ENCODE measurements at places on chromosomes 3 and 15.

DNA sequence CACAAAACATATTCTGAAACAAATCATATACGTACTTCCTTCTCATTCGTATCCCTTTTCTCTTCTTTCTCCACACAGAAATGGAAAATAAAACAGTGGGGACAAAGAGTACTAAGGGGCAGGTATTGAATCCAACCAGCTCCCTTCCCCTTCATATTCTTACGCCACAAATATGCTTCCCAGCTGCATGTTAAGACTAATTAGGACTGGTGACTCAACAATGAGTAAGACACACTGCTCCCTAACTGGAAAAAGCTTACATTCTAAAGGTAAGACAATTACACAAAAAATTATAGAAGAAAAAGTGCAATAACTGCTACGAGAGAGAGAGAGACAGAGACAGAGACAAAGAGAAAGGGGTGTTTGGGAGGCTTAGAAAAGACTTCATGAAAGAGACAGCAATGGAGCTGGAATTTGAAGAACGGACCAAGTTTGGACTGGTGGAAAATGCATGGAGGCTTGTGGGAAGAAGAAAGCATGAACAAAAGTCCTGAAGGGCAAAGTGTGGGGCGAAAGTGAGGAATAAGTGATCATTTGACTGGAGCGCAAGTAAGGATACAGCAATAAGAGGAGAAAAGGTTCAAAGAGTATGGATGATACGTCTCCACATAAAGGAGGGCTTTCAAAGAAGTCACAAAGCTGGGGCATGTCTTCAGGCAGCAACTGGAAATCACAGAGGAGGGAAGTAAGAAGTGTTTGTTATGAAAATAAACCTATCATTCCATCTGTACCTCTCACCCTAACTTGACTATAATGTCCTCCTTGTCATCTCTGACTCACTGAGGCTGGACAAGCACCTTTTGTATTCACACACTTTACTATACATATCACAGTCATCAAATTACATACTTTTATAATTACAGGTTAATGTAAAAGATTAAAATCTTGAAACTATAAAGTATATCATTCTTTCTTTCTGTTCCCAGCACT is 49.2 kb downstream of the RYK start:
- no peak for DNase-seq

- peak; percentile 39 for DNase-seq
Observed at GRCh38 chr3:67526246-67526645, 128.2 kb downstream of the SUCLG2 start.

DNA sequence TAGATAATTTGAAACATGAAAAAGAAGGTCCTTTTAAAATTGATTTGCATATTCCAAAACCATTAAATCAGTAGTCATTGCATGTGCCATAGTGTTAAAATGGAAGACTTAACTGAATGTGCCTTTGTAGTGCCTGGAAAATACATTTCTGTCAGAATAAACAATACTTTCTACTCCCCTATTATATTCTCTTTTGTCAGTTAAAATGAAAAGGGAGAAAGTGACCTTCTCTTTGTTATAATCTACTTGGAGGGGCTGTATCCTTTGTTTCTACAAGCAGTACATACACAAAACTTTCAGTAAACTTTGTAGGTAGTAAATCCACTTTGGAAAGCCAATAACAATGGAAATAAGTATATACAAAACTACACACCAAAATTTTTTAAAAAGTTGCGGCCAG is 189.5 kb downstream of the NLGN1 start:
- no peak for DNase-seq

DNA sequence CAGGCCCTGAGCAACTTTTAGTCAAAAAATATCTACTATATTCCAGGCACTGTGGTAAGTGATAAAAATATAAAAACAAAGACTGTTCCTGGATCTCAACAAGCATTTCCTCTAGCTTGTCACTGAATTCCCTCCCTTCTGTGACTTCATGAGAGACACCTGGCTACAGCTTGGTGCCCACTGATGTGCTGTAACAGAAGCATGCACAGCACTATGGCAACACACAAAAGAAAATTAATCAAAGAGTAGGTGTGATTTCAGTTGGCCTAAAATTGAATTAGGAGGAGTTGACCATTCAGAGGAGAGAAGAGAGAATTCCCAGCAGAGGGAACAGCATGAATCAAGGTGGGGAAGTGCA is 158.9 kb upstream of the LPP start:
- no peak for DNase-seq
